Neural progenitor cell (in vitro differentiated cells): ENCODE measurements at places on chromosomes 7 and 10. TPM values are rescaled to one million over a fixed set of nuclear protein-coding genes. Genes with fewer than 3 reads are reported as not detected.

SNCG gene
- not detected in 2 replicates for total RNA-seq

CALHM1 gene
- 0.06 TPM in 1 of 2 replicates, not detected in the other for total RNA-seq

DNAJC9 gene
- 50.8 and 58.0 TPM in 2 replicates for total RNA-seq

TOMM7 gene
- total RNA-seq = 75.4 and 89.9 TPM in 2 replicates

MCM10 gene
- total RNA-seq = 38.2 and 44.5 TPM in 2 replicates

RBP4 gene
- 0.28 TPM in 1 of 2 replicates, not detected in the other for total RNA-seq

NPSR1 gene
- total RNA-seq = not detected in 2 replicates

DNA sequence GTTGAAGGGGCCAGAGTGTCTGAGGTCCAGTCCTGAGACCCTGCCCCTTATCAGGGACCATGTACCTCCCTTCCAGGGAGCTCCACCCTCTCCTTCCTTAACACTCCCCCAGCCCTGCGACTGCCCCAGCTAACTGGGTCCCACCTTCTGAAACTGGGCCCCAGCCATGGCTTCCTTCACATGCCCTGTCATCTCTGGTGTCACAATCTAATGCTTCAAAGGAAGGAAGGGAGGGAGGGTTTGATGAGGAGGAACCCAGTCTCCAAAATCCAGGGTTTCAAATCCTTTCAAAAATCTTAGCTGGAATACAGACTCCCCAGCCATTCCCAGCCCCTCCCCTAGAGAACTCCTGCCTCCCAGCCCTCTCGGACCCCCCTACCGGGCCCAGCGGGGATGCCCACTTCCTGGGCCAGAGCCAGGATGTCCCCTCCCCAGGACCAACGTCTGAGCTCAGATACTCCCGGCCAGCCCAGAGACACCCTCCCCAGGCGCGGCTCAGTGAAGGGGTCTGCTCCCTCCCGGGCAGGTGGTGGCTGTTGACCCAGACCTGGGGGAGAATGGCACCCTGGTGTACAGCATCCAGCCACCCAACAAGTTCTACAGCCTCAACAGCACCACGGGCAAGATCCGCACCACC is 18.0 kb downstream of the C10orf105 start:
- no peaks in the 10 kb centered on the region for H3K36me3 ChIP-seq
- H3K4me1 ChIP-seq = peaks cover 11% of the 10 kb centered on the region
- no peak for DNase-seq

- no peaks in the 10 kb centered on the region for H3K36me3 ChIP-seq
- no peak overlapping the region for H3K27ac ChIP-seq
- no peak overlapping the region for H3K4me3 ChIP-seq
- H3K27me3 ChIP-seq = no peaks in the 10 kb centered on the region
- H3K4me1 ChIP-seq = no peaks in the 10 kb centered on the region
Measured at GRCh38 chr10:122078965-122079795, 90.2 kb downstream of the TACC2 start.

- no peaks in the 10 kb centered on the region for H3K36me3 ChIP-seq
- H3K27ac ChIP-seq = no peak overlapping the region
- H3K27me3 ChIP-seq = no peaks in the 10 kb centered on the region
- DNase-seq = no peak
- peaks cover under 1% of the 10 kb centered on the region for H3K4me1 ChIP-seq
Measured at GRCh38 chr7:140857048-140857447, 67.7 kb downstream of the BRAF start.

DNA sequence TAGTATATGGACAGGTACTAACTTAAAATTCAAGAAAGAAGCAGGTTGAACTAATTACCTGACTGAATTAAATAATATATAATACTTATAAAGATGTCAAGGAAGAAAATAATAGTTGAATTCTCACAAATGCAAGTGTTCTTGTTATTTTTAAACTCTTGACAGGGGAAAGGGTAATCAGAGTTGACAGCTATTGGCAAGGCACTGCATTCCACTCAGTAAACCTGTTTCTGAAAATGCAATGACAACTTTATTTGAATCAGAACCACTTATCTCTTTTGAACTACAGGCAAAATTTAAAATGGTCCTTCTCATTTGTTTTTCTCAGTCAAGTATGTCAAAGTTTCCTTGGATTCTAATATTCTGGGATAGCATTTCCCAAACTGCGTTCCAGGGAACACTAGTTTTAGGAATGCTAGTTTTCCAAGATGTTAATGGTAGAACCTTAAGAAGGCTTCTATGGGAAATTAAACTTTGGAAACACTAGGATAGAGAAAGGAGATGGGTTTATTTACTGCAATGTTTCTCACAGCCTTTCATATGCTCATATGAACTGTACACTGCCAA is 103.7 kb upstream of the LRRN3 start:
- H3K4me1 ChIP-seq = no peaks in the 10 kb centered on the region
- H3K4me3 ChIP-seq = no peak overlapping the region
- H3K27me3 ChIP-seq = no peaks in the 10 kb centered on the region
- no peak overlapping the region for H3K27ac ChIP-seq

DNA sequence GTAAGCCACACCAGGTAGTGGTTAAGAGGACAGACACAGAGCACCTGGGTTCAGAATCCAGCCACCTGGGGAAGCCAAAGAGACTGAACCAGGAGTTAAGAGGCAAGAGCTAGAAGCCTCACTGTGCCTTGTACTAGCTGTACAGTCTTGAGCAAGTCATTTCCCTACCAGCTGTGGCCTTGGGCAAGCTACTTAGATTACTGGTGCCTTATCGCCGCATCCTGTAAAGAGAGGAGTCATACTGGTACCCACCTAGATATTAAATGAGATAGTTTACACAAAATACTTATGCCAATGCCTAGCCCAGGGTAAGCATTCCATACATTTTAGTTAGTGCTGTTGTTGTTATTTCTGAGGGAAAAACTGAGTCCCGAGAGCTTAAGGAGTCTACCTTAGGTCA is 47.7 kb downstream of the HABP2 start:
- H3K4me3 ChIP-seq = no peak overlapping the region
- no peaks in the 10 kb centered on the region for H3K36me3 ChIP-seq
- no peak overlapping the region for H3K27ac ChIP-seq
- no peak for DNase-seq
- H3K4me1 ChIP-seq = no peaks in the 10 kb centered on the region

- peaks cover 6% of the 10 kb centered on the region for H3K36me3 ChIP-seq
- DNase-seq = no peak
- no peaks in the 10 kb centered on the region for H3K27me3 ChIP-seq
- H3K4me3 ChIP-seq = no peak overlapping the region
- H3K27ac ChIP-seq = no peak overlapping the region
Measured at GRCh38 chr10:92972886-92973285, 87.7 kb upstream of the CYP26C1 start.

- H3K27me3 ChIP-seq = no peaks in the 10 kb centered on the region
- H3K36me3 ChIP-seq = no peaks in the 10 kb centered on the region
- no peak overlapping the region for H3K4me3 ChIP-seq
- DNase-seq = no peak
Measured at GRCh38 chr7:15954671-15955354, 268.3 kb upstream of the MEOX2 start.

- no peaks in the 10 kb centered on the region for H3K4me1 ChIP-seq
- no peaks in the 10 kb centered on the region for H3K27me3 ChIP-seq
- H3K27ac ChIP-seq = no peak overlapping the region
- H3K36me3 ChIP-seq = no peaks in the 10 kb centered on the region
- H3K4me3 ChIP-seq = no peak overlapping the region
Measured at GRCh38 chr10:28841625-28842024, 164.3 kb downstream of the BAMBI start.

DNA sequence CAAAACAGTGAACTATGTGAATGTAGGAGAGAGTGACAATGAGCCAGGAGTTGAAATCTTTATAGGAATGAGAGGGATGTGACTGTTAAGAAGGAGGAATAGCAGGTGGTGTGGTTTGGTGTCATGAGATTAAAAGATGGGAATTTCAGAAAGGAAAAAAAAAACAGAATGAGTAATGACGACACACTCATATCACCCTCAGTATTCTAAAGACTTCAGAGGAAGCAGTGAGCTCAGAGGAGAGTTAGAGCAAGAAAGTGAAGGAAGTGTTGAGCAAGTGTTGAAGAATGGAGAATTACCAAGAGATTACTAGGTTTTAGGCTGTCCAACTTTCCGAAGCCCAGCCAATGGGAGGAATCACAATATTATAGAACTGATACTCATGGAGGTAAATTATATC is 220.5 kb upstream of the HGF start:
- H3K27ac ChIP-seq = no peak overlapping the region
- no peak for DNase-seq
- no peaks in the 10 kb centered on the region for H3K36me3 ChIP-seq
- no peaks in the 10 kb centered on the region for H3K27me3 ChIP-seq
- no peaks in the 10 kb centered on the region for H3K4me1 ChIP-seq

GRCh38 chr7:42253316-42253715 is 16.3 kb upstream of the GLI3 start:
- no peak for DNase-seq
- H3K27ac ChIP-seq = no peak overlapping the region
- H3K4me3 ChIP-seq = no peak overlapping the region
- no peaks in the 10 kb centered on the region for H3K4me1 ChIP-seq
- H3K36me3 ChIP-seq = no peaks in the 10 kb centered on the region

DNA sequence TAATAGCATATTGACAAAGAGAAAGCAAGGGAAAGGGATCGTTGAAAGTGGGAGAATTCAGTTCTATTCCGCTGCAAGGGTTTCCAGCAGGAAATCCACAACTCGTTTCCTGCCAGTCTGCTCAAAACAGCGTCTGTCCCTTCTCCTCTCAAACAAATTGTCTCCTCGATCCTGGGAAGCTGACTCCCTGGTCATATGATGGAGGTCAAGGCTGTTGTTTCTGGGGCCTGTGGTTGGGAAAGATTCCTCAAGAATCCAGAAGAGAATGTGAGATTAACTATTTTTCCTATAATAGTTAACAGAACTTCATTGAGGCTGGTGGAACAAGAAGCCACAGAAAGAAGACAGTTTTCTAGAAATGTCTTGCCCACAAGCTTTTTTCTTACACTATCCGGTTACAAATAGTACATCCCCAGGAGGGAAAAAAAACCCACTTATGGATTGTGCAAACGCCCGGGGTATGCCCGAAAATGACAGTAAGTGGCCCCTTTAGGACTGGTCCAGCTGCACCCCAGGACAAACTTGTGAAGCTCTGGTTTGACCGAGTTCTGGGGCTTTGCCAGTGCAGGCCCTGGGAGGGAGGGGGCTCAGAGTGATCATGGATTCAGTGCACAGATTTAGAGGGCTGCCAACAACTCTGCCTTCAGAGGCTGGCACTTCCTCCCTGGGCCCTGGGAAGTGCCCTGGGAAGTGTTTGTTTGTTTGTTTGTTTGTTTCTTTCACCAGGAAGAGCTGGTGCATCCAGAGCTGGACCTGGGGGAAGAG is 49.4 kb upstream of the CTBP2 start:
- H3K36me3 ChIP-seq = no peaks in the 10 kb centered on the region
- H3K4me3 ChIP-seq = no peak overlapping the region
- H3K27ac ChIP-seq = no peak overlapping the region
- no peaks in the 10 kb centered on the region for H3K27me3 ChIP-seq

DNA sequence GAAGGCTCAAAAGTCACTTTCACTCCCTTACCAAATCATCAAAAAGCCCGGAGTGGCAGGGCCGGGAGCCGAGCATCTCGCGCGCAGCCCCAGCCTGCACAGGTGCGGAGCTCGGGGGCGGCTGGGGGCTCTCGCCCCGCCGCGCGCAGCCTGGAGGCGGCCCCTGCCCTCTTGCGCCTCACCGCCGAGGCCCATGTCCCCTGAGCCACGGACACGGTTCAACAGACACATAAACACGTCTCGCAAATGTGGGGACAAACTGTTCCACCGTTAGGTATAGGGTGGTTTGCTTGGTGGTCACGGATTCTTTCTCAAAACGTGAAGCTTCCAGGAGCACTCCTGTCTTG is 700 bp downstream of the GSAP start:
- H3K4me1 ChIP-seq = no peaks in the 10 kb centered on the region
- peak overlapping the region; percentile 53 for H3K4me3 ChIP-seq
- H3K27ac ChIP-seq = no peak overlapping the region
- H3K27me3 ChIP-seq = peaks cover 55% of the 10 kb centered on the region
- DNase-seq = peak; percentile 42

DNA sequence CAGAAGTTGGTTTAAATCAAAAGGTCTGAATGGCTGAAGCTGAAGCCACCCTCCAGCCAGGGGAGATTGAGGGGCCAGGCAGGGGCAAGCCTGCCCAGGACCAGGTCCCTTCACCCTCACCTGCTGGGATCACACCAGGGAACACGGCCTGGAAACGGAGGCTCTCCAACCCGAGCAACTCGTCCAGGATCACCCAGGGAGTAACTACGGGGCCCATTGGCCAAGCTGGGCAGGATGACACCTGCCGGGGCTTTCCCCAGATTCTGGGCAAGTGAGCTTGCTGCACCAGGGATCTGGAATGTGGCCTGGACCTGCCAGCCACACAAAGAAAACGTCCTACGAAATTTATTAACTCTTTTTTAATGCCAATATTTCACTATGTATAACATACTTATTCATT is 30.4 kb upstream of the PPP2R2D start:
- no peak overlapping the region for H3K4me3 ChIP-seq
- no peak for DNase-seq
- no peaks in the 10 kb centered on the region for H3K36me3 ChIP-seq

DNA sequence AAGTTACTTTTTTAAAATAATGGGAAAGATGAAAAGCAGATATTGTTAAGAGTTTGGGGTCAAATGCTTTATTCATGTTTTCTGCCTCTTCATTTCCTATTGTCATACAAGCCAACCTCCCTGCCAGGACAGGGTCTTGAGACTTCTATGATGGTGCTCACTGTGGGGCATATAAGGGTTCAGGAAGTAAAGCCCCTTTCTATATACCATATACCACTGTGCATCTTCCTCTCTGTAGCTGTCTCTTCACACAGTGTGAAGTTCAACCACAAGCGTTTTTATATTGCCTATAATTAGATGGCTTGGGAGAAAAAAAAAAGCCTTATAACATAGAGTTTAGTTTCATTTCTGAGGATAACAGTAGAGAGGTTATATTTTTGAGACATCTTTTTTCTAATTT is 389.8 kb upstream of the SORCS1 start:
- H3K36me3 ChIP-seq = no peaks in the 10 kb centered on the region
- no peaks in the 10 kb centered on the region for H3K4me1 ChIP-seq
- no peak overlapping the region for H3K27ac ChIP-seq
- no peak overlapping the region for H3K4me3 ChIP-seq
- no peak for DNase-seq

DNA sequence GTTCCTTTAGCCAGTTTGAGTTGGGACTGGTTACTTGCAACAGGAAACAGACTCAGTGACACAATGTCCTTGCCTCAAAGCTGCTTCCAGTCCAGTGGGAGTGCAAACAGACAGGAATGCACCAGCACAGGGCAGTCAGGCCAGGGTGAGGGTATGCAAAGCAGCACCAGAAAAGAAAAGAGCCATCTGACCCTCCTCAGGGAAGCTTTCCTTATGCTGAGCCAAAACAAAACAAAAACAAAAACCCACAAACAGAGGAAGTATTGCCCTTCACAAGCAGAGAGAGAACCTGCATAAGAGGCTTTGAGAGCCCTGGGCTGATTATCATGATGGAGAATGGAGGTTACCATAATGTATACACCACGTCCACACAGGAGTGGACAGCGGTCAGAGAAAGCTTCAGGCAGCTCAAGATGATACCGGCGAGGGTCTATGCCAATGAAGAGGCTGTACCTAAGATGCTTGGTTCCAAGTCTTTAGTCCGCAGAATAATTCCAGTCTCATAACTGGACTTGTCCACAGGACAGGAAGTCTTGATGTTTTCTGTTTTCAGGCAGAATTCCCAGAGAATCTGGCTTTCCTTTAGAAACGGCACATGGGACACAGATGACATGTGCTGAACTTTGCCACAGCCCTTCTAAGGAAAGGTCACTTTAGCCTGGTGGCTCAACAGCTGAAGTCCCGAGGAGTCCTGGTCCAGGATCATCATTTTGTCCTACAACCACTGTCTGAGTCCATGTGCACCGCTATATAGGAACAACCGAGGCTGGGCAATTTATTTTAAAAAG is 263.3 kb downstream of the TNS3 start:
- no peaks in the 10 kb centered on the region for H3K27me3 ChIP-seq
- H3K4me3 ChIP-seq = no peak overlapping the region
- no peaks in the 10 kb centered on the region for H3K36me3 ChIP-seq

- peaks cover 17% of the 10 kb centered on the region for H3K4me1 ChIP-seq
- DNase-seq = no peak
Measured at GRCh38 chr7:116801092-116801710, 61.2 kb upstream of the CAPZA2 start.
